ENCODE measurements at places on chromosomes 6 and 20.

- no peak for DNase-seq
These were observed 28.6 kb upstream of the OLIG3 start for GRCh38 chr6:137522831-137523230.

GRCh38 chr20:59630526-59630925, 26.2 kb downstream of the PHACTR3 start:
- DNase-seq: no peak

DNA sequence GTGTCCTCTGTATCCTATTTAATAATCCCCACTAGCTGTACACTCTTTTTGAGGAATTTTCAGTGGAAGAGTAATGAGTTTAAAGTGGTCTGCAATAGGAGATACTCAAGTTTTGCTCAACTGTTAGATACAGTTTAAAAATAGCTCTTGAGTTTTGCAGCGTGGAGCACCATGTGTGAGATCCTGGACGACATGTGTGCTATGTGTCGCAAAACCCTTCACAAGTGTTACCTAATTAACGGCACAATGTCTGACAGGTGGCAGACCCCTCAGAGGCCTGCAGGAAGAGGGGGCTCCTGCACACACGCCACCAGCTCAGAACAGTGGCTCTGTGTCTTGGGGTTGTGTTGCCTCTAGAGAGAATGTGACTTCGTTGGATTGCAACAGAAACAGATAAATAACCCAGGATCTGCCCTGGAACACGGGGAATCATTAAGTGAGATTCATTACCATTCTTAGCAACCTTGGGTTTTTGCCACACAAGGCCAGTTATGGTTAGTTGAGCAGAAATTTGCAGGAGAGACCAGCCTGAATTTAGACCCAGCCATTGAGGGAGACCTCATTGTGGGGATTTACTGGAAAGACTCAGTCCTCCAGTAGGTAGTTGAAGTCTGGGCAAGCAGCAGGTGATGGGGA, 73.8 kb downstream of the SASH1 start:
- DNase-seq: no peak

- DNase-seq: no peak
These were observed 28.3 kb downstream of the PPP1R16B start for GRCh38 chr20:38833857-38834164.

DNA sequence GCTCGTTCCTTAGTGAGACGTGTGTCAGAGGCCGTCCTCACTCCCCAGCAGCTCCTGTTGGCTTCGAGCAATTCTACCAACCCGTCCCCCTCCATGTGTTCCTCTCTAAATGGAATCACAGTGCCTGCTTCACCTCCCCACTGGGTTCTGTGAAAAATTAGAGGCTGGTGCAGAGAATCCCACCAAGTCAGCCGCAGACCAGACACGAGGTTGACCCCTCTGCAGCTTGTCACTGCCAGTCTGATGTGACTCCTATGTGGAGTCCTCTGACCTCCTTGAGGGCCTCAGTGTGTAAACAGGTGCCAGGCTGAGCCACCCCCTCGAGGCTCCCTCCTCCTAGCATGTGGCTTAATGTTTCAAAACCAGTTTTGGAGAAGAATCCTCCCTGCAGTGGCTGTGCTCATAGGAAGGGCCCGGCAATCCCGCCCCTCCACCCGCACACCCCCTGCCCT, 12.6 kb upstream of the IRF4 start:
- no peak for DNase-seq

DNA sequence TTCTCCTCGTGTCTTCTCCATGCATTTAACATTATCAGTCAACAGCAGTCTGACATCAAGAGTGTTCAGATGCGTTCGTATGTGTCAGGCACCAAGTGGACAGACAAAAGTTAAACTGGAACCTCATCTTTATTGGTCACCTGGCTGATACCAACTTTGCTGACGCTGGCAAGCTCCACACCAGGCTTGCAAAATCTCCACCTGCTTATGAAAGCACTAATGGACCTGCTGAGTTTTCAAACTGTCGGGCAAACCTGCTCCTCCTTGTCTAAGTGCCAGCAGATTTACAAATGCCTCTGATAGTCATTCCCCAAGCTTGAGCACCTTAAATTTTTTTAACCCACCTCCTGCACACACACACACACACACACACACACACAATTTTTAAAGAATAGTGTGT, 27.9 kb upstream of the DSP start:
- DNase-seq: no peak

GRCh38 chr6:35468980-35469750, 964 bp downstream of the RPL10A start:
- peak; percentile 53 for DNase-seq

- DNase-seq: no peak
These were observed 7.3 kb upstream of the ARHGAP18 start for GRCh38 chr6:129717277-129717676.

DNA sequence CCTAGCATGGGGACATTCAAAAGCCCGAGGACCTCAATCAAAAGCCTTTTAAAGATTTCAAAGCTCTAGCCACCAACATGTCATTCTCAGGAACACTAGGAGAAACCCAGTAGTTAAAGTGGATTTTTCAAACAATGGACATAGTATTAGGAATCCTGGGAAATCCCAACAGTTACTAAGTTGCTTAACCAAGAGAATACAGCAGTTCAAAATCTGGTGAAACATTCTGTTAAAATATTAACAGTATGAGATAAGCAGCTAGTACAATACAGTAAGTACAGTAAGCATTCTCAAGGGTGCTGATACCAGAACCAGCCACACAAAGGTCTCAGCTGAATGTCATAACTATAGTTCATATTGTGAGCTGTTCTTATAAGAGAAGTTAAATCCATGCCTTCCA, 68.6 kb downstream of the CDK19 start:
- DNase-seq: no peak

DNA sequence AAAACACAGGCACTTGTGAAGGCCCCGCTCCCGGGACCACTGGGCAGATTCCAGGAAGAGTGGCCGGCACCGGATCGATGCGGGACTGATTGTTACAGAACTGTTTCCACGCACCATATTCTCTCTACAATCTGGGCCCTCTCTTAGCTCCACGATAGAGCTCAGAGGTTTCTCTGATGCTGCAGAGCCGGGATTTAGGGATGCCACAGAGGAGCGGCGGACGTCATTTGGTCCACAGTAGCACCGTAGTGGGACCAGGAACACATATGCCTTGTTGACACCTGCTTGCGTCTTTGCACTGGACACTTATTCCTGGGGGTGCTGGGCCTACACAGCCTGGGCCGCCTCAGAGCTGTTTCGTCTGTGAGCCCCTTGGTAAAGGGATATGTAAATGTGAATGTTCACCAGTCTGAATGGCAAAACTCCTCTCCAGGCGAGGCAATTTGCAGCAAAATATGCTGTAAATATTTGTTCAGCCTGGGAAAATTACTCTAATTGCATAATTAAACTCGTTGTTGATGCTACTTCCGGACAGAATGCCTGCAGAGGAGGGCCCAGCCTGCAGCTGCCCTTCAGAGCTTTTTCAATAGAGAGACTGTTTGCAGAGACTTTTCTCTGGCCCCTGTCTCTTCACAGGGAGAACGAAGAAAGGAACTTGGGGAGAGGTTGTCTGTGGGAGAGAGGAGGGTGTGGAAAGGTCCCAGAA, 9.4 kb downstream of the PCK1 start:
- no peak for DNase-seq

- DNase-seq: no peak
These were observed 826.2 kb upstream of the FLRT3 start for GRCh38 chr20:15163632-15164031.

GRCh38 chr6:24960991-24961475, 25.3 kb upstream of the RIPOR2 start:
- no peak for DNase-seq

DNA sequence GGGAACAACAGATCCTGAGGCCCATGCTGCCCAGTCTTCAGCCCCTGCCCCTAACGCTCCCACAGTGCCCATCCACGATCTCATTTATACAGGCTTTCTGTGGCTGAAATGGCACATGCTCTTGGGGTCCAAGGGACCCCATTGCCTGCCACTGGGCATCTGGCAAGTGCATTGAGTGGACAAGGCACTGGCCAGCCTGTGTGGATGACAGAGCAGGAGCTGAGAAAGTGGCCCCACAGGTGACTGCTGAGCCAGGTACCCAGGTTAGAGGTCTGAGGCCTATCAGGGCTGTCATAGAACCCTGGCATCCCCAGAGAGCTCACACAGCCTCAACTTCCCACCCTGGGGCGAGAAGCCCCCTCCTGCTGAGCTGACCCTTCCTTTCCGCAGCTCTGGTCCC, 86.0 kb upstream of the NXT1 start:
- DNase-seq: no peak

DNA sequence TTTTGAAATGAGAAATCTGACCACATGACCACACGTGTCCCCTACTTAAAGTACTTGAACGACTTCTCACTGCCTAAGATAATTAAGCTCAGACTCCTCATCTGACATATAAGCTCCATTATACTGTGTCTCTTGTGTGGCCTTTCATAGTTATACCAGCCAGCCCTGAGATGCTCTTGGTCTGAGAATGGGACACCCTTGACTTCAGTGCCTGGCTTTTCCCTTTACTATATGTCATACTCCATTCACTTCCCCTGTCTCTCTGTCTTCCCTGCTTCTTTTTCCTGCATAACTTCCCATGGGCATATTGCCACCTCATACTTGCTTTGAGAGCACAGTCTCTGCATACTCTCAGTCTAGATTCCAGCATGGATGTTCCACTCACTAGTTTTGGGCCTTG, 53.4 kb upstream of the TINAG start:
- no peak for DNase-seq

DNA sequence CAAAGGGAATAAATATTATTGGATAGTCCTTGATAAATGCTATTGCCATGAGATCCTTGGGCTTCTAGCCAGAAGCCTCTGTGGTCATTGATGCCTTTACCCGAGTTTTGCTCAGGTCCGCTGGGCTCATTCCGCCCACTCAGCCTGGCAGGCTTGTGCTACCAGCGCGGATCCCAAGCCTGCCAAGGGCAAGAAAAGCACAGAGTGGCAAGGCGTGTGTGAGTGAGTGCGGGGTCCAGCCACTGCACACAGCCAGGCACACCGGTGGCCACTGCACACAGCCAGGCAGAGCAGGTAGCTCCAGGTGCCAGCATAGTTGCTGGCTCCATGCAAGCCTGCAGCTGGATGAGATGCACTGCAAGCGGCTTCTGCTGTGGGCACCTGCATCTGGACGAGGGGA, 38.7 kb downstream of the STK38 start:
- DNase-seq: no peak

DNA sequence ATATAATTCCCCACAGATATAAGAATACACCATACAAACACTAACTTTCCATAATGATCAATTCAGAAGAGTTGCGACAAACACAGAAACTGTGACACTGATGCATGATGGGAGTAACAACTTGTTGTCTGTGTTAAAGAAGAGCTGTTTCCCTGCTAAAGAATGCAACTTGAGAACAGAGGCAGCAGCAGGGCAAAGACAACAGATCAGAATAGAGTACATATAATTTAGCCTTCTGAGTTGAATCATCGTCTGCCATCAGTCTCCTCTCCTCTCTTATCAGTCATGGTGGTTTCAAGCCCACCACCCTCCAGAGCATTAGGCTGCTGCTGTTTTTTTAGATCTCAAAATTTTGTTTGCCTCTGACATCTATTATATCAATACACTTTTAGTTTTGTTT, 280.4 kb downstream of the UBE3D start:
- no peak for DNase-seq

- no peak for DNase-seq
These were observed 18.5 kb downstream of the RNF144B start for GRCh38 chr6:18405477-18406293.

- DNase-seq: no peak
These were observed 14.7 kb downstream of the IPCEF1 start for GRCh38 chr6:154341871-154342270.

DNA sequence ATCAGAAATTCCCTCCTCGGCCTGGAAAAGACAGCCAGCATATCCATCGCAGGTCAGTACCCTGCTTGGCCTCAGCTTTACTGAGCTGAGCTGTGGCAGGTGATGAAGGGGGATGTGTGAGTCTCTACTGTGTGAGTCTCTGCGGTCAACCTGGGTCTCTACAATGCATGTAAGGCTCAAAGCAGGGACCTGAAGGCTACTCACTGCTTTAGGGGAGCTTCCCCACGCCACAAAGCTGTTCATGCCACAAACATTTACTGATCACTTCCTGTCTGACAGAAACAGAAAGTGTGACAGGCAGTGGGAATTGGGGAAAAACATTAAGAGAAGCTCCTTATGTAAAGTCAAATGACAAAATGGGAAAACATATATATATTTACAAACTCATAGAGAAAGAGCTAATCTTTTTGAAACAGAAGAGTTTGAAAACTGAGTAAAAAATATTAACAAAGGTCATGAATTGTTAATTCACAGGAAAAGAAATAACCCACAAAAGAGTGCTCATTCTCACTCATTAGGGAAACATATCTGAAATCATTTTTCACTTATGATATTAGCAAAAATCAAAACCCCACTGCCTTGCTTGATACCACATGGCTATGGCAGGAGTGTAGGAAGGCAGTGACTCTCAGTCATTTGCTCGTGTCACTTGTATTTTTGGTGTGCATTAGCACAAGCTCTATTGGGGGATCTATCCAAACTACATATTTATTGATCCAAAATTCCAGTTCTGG, 5.8 kb downstream of the BTN3A3 start:
- DNase-seq: no peak

DNA sequence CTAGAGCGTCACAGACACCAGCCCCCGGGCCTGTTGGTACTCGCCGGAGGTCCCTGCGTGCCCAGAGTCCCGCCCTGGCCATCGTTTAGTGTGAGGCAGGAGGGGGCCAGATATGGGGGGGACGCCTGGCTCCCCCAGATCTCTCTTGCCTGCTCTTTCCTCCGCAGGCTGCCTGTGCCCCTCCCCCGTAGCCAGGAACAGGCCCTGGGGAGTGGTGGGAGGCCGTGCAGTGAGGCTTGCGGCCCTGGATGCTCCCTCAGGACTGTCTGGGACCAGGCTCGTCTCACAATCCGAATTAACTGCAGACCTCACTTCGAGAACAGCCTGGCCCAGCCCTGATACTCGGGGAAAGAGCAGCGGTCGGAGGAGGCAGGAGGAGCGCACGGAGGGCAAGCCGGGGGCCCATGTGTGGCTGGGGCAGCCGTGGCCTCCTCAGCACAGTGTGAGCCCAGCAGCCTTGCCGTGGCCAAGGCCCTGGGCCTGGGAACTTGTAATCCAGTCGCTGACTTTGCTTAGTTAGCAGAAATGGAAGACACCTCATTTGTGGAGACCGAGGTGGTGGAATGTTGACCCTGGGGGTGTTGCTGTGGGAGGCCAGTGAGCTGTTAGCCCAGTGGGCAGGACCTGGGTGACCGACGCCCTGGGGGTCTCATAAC, 28.7 kb downstream of the FRMD1 start:
- DNase-seq: no peak
